Ascending aorta (tissue), 2 donors: ENCODE measurements at places on chromosomes 2 and 18.

- no peak for DNase-seq
Measured at GRCh38 chr2:114068438-114068837, 178.5 kb downstream of the ACTR3 start.

- no peak for DNase-seq
Measured at GRCh38 chr2:238167344-238167715, 8.6 kb downstream of the ERFE start.

DNA sequence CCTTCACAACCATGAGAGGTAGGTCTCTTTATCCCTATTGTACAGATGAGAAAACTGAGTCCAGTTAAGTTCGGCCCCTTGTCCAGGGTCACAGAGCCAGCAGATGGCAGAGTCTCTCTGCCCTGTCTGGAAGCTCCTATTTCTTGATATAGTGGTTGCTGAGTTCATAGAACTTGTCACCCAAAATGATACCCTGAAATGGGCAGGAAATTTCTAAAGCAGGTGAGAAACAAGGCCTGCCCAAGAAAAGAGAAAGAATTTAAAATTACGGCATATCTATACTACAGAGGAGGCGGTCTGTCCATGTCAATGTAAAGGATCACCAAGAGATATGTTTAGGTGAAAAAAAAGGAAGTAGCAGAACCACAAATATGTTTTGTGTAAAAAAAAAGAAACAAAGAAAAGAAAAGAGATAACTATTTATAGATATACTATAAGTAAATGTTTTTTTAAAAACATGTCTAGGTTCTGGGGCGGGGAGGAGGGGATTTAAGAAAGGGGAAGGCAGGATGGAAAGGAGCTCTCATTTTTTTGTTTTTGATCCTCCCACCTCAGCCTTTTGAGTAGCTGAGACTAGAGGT is 39.8 kb downstream of the MYO7B start:
- no peak for DNase-seq

DNA sequence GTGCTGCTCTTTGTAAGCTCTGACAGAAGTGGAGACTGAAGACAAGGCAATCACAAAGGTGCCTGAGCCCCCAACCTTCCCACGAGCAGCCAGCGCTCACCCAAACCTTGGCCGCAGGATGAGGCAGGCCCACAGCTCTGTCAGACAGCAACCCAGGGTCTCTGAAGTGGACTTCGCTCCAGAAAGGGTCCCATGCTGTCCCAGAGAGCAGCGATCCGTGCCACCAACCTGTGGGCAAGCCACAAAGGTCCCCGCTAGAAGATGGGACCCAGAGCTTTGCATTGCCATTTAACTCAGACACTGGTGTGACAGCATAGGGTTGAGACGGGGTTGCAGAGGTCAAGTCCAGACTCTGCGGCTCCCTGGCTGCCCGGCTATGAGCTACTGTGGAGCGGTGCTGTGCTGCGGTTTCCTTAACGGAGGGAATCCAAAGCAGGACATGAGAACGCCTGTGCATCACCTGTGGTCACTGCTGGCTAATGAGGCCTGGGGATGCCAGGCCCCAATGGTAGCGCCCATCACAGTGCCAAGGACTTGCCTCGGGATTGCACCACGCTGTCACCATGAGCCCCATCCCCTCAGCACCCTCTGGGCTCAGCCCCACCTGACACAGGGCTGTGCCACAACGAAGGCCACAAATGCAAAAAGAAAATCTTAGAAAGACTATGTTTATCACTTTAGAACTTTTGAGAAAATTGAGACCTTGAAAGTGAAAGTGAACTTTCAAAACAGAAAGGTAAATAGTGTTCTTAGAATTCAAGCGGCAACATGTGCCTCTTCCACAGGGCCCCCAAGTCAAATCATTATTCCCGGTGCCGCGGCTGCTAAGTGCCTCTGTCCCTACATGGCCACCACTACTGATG is 103.4 kb downstream of the HDAC4 start:
- no peak for DNase-seq

GRCh38 chr18:57705832-57706595 is 84.4 kb upstream of the NARS1 start:
- no peak for DNase-seq

- DNase-seq, result no peak
Measured at GRCh38 chr2:20582600-20583221, 68.2 kb downstream of the HS1BP3 start.

DNA sequence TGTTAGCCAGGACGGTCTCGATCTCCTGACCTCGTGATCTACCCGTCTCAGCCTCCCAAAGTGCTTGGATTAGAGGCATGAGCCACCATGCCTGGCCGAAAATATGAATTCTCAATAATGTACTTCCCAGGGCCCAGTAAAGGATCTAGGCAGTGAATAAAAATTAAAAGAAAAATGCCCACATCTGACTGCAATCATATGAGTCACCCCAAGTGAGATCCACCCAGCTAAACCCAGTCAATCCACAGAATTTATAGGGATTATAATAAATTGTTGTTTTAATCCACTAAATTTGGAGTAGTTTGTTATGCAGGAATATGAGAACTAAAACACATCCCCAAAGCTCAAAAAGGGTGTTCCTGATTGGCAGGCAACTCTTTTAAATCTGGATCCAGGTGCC is 93.5 kb upstream of the STK39 start:
- no peak for DNase-seq

DNA sequence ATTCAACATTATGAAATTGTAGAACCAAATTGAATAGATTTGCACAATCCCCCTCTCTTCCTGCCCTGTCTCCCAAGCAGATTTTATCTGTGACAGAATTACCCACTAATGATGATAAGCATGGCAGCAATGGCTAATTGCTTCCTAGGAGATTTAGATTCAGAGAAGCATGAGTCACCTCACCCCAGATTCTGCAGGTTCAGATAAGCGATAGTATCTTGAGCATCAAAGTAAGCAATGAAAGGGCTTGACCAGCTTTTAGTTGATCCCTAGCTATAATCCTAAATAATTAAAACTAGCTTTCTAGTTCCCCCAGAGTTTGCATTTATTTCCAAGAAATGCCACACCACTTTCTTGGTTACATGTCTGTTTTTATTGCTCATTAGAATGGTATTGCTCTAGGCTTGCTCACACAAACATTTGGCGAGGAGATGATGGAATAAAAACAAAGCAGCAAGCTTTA is 204.3 kb downstream of the GULP1 start:
- DNase-seq, result no peak

- no peak for DNase-seq
Measured at GRCh38 chr2:222490131-222490530, 65.8 kb downstream of the SGPP2 start.

- DNase-seq, result no peak
Measured at GRCh38 chr18:79637921-79638909, 41.4 kb upstream of the CTDP1 start.

- DNase-seq, result no peak
Measured at GRCh38 chr2:232880764-232881351, 10.8 kb downstream of the SNORC start.

- DNase-seq, result no peak
Measured at GRCh38 chr2:88614497-88615157, 12.6 kb downstream of the EIF2AK3 start.

GRCh38 chr2:241261628-241262027 is 53.8 kb downstream of the HDLBP start:
- DNase-seq, result no peak

GRCh38 chr2:118978064-118978463 is 36.1 kb downstream of the MARCO start:
- peak; percentile 57 for DNase-seq

DNA sequence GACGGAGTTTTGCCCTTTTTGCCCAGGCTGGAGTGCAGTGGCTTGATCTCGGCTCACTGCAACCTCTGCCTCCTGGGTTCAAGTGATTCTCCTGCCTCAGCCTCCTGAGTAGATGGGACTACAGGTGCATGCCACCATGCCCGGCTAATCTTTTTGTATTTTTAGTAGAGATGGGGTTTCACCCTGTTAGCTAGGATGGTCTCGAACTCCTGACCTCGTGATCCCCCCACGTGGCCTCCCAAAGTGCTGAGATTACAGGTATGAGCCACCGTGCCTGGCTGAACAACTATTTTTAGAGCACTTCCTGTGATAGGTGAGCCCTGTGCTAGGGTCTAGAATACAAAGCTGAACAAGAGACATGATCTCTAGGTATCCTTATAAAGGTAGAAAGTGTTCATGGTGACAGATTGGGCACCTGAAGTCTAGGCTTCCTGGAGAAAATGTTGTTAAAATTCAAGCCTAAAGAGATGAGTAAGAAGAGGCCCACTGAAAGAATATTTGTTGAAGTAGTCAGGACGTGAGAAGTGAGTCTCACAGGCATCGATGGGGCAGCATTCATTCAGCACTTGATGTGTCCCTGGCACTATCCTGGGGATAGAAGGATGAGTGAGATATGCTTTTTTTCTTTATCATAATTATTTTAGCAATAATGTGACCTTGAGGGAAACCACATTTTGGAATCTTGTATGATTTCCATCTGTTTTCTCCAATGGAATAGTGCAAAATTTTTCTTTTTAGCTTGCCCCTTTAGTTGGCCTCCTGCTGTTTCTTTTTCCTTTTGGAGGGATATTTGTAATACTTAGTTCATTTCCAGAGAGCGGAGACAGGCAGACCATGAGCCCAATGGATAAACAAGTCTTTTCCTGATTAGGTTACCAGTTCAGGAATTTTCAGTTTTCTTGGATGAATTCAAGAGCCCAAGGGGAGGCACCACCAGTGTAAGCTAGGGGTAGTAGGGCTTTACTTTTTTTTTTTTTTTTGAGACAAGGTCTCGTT is 5.1 kb downstream of the ZNF236 start:
- DNase-seq, result no peak

- DNase-seq, result no peak
Measured at GRCh38 chr2:227921648-227922047, 50.2 kb downstream of the DAW1 start.

- DNase-seq, result no peak
Measured at GRCh38 chr2:45497355-45497754, 113.7 kb downstream of the SRBD1 start.
